ENCODE measurements at places on chromosomes 12 and 14.

DNA sequence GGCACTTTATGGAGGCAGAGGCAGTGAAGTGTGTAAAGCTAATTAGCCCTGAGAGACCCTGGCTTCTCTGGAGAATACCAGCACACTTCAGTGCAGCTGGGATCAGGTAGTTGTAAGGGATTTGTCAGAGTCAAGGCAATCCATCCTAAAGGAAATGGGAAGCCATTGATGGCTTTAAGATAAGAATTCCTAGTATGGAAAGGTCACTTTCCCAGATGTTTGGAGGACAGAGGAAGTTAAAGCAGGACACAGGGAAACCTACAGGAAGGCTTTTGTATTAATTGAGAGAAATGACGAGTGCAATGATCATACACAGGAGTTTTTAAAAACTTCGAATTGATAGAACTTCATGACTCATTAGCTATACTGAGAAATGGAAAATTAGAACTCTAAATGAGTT lies 254.4 kb downstream of the SLC16A7 start:
- no peak for DNase-seq

GRCh38 chr14:61527325-61528100 lies 167.8 kb upstream of the HIF1A start:
- DNase-seq: no peak

- no peak for DNase-seq
Measured at GRCh38 chr14:68932231-68932630, 46.9 kb downstream of the ACTN1 start.

DNA sequence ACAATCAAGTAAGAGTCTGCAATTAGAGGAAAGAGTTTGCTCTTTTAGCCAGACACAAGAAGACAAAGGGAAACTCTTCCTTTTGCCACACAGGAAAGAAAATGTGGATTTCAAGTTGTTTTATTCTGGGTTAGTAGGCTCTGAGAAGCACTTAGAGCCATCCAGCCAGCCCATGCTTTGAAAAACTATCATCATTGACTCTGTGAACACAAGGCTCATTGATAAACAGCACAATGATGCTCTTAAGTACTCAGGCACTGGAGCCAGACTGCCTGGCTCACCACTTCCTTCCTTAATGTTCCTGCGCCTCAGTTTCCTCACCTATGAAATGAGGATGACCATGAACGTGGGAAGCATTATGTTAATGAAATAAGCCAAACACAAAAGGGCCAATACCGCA lies 150.2 kb upstream of the EEA1 start:
- DNase-seq: no peak

- peak; percentile 6 for DNase-seq
Measured at GRCh38 chr14:88128816-88129215, 123.9 kb downstream of the GPR65 start.

DNA sequence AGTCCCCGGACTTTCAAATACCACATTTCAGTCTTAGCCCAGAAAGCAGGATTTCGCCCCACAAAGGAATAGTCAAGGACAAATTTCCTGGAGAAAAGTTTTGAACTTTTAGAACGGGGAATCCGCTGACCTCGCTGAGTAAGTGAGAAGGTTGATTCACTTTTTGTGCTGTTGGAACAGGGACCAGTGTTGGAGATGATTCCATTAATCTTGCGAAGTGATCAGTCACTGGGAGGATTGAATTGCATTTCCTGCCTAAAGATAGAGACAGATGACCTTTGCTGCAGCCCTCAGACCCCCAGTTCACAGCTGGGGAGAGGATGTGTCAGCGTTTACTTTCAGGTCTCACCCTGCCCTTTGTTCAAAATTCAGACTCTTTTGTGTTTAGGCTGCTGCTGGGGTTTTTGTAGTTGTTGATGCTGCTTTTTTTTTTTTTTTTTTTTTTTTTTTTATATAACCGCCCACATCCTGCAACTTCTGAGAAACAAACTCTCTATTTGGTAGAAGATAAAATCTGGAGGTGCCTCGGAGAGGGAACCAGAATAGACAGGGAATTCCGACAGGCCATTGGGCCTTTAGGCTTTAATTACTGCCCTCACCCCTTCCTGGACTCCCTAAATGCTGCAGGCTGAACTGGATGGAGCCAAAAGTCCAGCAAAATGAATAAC lies 9.8 kb upstream of the KDM2B start:
- no peak for DNase-seq

DNA sequence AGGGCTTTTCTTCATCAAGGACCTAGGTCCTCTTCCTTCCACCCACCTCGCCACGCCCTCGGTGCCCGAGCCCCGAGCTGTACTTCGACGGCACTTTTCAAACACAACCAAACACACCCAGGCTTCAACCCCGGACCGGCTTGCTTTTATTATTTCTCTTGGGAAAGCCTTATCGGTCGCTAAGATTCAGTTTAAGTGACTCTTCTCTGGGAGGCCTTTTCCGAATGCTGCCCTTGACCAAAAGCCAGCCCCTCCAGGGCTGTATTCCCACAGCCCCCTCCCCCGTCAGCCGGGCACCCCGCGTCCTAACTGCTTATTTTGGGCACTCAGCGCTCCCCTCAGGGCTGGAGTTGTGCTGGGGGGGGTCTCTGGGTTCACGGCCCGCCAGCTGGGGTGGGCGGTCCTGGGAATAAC lies 644 bp upstream of the PPP4R4 start:
- DNase-seq: no peak

- no peak for DNase-seq
Measured at GRCh38 chr14:77654001-77654441, 37.6 kb upstream of the SPTLC2 start.

DNA sequence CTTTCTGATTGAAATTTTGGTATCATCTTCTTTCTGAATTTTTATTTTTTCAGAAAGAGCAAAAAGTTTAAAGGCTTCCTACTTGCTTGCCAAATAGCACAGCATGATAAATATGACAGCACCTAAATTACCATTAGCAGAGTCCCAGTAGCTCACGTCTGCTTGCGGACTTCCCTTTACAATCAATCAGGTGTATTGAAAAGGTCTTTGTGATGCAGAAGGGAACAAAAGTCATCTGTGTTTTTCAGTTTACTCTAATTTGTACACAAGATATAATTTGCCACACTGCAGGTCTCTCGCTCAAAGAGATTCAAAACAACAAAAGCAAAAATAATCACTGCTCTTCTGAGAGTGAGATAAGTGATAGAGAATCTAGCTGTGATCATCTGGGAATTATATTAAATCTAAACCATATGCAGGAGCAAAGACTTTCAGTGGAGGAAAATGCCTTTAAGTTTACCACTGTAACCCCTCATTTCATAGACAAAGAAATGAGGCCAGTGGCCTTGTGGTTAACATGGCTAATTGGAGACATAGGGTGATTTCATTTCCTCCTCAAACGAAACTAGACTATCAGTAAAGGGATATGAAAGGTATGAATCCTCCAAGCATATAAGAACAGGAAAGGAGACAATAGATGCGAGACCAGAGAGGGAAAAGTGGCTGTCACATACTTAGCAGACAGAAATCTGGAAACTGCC lies 240.8 kb upstream of the TMPO start:
- DNase-seq: no peak

GRCh38 chr12:31331242-31331641 lies 5.3 kb upstream of the SINHCAF start:
- DNase-seq: no peak

DNA sequence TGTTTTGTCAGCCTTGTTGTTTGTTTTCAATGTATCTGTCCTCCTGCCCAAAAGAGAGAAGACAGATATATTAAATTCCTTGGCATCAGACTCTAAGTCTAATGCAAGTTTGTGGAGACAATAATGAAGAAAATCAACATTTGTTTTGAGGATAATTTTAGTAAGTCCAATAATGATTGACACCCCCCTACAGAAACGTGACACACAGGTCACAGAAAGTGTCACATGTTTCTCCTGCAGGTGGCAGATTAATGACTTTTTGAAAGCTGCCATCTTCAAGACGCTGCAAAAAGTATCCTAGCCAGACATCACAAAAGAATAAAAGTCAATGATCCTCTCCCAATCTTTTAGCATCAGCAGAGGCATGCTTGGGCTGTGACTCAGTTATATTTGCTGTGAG lies 378.8 kb upstream of the TMPO start:
- no peak for DNase-seq

DNA sequence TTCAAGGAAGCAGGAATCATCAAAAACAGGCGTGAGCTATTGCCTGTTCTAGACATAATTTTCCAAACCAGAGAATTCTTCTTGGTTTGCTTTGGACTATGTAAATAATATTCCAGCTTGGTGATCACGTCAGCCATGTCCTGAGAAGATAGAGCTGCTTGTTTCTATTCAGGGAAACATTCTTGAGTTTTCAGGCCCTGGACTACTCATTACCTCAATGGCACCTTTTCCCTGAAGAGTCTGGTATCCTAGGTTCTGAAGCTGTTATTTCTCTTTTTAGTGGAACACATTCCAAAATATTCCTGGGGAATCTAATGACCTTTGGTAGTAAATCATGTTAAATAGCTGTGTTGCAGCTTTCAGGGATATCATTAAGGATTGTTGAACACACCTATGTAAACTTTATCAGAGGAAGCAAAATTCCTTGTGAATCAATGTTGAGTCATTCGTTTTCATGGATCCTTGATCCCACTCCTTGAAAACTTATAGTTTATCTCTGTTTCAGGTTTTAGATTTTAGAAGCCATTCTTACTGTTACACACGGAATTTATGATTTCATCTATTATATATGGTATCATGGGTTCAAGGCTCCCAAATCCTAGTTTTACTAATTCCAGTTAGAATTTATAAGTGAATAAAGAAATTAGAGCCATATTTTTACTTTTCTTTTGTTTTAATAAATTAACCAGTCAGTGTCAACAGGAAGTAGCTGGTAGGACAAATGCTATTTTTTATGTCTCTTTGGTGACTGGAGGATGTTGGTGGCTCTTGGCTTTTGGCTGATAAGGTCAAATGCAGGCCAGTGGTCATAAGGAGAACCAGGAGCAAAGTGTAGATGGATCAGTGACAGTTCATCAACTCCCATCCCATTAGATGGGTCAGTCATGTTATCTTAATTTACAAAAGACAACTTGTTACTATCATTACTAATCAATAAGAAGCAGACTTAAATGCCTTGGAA lies 380.1 kb downstream of the ZFP36L1 start:
- DNase-seq: no peak

- no peak for DNase-seq
Measured at GRCh38 chr14:26190646-26191045, 407.2 kb downstream of the NOVA1 start.

DNA sequence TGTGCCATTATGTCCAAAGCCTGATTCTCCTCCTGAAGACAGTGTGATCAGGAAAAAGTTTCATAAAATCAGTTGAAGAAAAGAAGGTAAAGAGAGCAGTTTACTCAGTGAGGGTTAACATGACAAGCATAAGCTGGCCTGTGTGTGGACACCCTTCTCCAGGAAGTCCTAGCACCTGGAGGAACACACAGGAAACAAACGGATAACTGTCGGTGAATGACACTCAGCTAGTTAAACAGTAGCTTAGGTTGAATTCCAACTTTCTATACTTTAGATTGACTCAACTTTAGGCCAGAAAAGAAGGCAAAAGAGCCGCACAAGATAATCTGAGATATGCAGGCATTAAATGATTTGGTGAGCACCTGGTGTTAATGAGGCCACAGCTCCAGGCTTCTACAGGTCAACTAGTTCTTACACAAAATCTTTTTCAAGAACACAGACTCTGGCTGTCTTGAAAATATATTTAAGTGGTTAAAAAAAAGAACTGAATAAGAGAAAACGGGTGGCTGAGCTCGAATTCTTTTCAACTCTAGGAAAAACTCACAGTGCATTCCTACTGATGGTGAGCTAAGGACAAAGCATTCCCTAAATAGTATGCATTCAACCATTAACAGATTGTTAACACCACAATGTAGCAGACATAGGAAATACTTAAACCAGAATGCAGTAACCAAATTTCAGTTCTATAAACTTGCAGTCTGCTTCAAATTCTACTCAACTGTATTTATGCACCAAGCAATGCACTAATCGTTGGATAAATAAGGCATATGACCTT lies 56.9 kb upstream of the TSPAN8 start:
- DNase-seq: no peak

- no peak for DNase-seq
Measured at GRCh38 chr12:30450872-30451271, 244.8 kb downstream of the IPO8 start.

- no peak for DNase-seq
Measured at GRCh38 chr14:105861985-105862465, 335.6 kb downstream of the TMEM121 start.

DNA sequence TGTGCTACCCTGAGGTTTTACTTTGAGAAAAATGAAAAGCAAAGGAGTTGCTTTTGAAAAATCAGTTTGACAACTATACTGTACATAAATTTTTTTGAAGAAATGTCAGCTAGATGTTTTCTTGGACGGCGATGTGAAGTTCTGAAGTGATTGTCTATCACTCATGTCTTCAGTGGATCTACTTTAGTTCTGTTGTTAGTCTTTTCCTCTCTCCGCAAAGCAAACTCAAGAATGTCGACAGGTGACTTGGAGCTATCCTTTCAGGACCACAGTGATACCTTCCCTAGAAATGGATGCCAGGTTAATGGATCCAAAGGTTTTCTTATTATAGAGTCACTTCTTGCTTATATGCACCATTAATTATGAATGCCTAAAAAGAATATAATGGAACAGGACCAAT lies 1.2 kb downstream of the PTPRO start:
- no peak for DNase-seq

DNA sequence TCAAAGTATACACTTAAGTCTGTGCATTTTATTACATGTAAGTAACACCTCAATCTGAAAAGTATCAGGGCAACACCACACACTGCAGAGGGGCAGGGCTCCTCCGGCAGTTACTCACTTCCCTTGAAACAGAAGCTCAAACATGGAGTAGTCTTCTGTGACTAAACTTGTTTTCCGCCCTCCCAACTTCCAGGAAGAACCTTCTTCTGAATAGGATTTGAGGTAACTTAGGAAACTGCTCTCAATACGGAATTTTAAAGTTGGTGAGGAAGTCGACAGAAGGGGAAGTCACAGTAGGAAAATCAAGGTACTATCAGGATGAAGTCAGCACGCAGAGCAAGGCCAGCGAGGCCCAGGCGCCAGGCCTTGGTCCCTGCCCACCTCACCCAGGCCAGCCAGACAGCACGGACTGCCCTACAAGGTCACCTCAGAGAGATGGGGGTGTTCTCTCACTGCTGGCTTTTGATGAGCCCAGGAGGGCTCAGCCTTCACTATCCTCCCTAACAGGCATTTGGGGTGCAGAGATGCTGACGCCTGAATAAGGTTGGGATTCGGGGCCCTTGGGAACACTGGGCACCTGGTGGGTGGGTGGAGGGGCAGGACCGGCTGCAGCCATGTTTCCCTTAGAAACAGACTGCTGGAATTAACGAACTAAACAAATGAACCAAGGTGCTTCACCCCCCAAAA lies 5.8 kb downstream of the ANKRD9 start:
- DNase-seq: no peak

- DNase-seq: peak; percentile 42
Measured at GRCh38 chr14:91872011-91872501, 4.7 kb upstream of the TC2N start.

DNA sequence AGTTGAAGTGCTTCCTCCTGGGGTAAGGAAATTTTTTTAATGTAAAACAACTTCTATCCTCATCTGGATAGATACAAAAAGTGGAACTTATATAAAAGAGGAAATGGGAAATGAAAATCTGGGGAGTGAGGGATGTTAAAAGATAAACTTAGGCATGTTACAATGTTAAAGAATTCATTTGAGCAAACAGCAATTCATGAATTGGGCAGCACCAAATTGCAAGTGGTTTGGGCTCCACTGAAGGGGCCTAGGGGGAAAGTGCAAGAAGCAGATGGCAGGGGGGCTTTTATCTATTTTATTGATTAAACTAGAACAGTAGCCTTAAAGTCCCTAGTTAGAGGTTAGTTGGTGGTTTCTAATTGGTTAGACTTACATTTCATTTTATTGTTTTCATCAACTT lies 118.1 kb upstream of the NAP1L1 start:
- no peak for DNase-seq

- no peak for DNase-seq
Measured at GRCh38 chr12:5548152-5548943, 116.4 kb downstream of the NTF3 start.
